Stimulated activated CD8-positive, alpha-beta memory T cell treated with anti-CD3 and anti-CD28 coated beads, Interleukin-7, amount 100 ng/mL, for 4 hours (primary cell): ENCODE measurements at places on chromosomes 1 and 21.

GRCh38 chr1:1343811-1344421 lies 5.3 kb downstream of the DVL1 start:
- DNase-seq: no peak

- DNase-seq: no peak
Measured at GRCh38 chr1:47701741-47702515, 264.1 kb downstream of the FOXD2 start.

GRCh38 chr1:31072304-31072746 lies 6.8 kb upstream of the PUM1 start:
- no peak for DNase-seq

- no peak for DNase-seq
Measured at GRCh38 chr21:35882791-35883240, 177.5 kb downstream of the SETD4 start.

DNA sequence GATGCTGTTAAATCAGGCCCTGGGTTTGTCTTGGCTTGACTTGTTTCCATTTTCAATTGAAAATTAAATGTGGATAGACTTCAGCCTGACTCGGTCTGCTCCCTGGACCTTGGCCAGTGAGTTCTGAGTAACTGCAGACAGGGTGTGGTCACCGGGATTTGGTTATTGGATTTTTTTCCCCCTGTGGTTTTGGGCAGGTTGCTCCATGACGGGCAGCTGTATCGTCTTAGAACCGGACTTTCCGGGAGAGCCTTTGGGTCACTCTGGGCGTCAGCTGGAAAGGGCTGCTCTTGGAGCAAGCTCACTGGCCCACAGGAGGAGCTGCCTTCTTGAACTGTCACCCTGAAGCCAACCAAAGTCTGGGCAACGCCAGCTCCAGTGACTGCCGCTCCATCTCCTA lies 75.0 kb downstream of the CLIC6 start:
- no peak for DNase-seq

DNA sequence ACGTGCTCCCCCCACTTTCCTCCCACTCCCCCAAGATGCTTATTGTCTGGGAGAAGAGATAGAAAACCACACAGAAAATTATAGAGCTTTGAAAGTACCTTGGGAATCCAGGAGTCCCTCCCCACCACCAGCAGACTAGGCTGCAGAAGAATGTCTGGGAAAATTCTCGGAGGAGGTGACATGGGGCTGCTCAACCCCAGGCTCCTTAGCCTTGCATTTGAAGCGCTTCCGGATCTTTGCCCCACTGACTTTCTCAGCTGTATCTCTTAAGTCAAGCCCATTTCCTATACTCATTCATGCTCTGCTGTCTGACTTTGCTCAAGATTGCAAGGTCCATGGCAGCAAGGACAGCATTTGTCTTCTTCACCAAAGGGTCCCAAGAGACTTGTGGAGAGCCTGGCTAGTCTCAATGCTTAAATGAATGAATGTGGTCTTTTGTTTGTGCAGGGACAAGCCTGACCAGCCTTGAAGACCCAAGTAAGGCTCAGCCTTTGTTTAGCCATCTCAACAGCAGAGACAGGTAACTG lies 38.0 kb downstream of the DNTTIP2 start:
- DNase-seq: no peak

DNA sequence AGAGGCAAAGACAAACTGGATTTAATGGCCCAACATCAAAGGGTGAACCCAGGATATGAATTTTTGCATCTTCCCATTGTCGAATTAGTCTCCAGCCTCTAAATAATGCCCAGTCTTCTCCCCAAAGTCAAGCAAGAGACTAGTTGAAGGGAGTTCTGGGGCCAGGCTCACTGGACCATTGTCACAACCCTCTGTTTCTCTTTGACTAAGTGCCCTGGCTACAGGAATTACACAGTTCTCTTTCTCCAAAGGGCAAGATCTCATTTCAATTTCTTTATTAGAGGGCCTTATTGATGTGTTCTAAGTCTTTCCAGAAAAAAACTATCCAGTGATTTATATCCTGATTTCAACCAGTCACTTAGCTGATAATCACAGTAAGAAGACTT lies 26.5 kb downstream of the CD53 start:
- no peak for DNase-seq

DNA sequence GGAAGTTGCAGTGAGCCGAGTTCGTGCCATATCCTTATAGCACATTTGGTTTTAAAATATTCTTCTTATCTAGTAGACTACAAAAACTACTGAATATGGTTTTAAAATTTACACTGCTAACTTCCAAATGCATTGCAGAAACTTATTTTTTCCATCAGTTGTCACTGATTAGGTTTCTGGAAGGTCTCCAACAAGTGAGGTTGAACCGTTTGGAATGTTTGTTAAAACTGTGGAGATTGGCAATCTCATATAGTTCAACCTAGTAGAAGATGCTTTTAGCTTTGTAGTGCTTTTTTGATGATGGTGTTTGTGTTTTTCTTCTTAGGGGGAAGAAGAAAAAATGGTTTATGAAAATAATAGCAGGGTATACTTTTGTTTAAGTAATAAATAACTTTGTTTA lies 12.9 kb downstream of the CENPF start:
- DNase-seq: no peak

- no peak for DNase-seq
Measured at GRCh38 chr1:162916821-162917613, 56.0 kb upstream of the CCDC190 start.

DNA sequence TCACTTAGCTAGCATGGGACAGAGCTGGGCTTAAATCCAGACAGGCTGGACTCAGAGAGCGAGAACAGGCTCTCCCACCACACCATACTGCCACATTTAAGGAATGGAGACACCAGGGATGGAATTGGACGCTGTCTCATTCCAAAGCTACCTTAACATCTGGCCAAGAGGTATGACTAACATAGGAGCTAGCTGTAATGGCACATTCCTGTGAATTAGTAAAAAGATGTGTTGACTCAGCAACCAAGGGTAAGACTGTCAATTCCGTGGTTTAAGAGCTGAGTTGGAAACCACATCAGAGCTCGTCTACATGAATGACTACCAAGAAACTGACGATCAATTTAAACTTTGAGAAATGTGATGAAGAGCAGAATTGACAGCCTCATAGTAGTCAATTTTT lies 8.3 kb upstream of the TNFRSF9 start:
- DNase-seq: no peak
